ENCODE measurements at places on chromosomes 1 and 21.
A peak's percentile ranks its signal among the peaks of the same experiment; 100 is the strongest.

GRCh38 chr1:212982430-212983152 lies 32.2 kb downstream of the VASH2 start:
- DNase-seq = peak; percentile 74

DNA sequence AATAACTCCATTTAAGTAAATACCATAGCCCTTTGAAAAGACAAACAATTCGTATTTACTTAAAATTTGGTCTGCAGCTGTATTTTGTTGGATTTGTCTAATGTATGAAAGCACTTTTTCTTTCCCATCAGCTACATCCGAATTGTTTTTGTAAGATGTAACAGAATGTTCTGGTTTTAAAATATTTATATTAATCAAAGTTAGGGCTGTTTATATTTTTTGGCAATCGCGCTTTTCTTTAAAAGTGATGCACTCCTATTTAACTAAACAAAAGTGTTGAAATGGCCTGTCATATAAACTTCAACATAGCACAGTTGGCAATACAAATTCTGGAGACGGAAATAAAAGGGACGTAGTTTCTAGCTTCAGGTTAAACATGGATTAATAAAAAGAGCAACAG lies 216.3 kb upstream of the ADGRL2 start:
- no peak for DNase-seq

DNA sequence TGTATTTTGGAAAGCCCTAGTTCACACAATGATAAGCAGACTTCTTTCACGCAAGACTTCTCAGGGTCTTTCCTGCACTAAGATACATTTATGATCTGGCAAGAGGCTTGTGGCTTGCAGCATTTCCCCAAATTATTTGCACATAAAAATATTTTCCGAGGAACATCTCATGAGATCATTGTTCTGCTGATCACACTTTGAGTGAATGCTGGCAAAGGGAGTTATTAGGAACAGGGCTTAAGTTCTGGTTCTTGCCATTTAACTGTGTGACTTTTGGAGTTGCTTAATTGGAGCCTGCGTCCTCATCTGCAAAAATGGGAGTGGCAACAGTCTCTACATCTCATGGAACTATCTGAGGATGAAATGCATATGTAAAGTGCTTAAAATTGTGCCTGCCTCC lies 50.2 kb downstream of the GADD45A start:
- no peak for DNase-seq

DNA sequence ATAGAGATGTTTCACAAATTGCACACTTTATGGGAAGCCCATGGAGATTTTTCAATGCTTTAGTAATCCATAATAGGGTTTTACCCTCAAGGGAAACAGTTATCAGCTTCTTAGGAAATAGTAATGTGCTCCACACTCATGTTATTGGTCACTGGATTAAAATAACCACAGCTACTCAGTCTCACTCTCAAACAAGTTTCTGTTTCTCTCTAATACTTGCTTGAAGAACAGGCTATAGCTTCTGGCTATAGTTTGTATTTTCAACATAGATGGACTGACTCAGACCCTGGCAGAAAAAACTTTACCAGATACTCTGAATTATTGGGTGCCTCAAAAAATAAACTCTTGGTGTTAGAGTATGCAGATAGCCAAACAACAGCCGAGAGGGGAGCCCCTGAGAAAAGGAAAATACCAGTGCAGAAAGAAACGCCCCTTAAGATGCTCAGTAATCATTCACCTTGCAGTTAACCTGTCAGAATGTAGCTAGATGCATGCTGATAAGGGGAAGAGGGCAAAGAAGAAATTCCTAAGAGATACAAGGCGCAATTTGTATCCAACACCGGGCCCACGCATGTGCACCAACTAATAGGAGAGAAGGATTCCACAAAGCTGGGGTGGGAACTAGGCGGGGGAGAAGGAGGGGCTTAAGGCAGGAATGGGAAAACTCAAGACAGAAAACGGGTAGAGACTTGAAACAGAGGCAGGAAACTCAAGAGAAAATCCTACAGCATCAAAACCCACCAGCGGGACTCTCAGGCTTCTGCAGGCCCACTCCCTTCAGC lies 30.4 kb upstream of the PDE4B start:
- no peak for DNase-seq

DNA sequence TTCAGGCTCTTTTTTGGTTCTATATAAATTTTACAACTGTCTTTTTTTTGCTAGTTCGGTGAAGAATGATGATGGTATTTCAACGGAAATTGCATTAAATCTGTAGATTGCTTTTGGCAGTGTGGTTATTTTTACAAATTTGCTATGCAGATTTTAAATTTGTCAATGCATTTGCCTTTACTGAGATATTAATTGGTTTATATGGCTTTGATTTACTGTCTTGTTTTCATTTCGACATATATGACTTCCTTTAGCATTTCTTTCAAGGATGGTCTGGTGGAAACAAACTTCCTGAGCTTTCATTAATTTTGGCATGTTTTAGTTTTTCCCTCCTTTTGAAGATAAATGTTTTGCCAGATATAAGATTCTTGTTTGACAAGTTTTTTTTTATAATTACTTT lies 1522.5 kb upstream of the PRMT6 start:
- no peak for DNase-seq

DNA sequence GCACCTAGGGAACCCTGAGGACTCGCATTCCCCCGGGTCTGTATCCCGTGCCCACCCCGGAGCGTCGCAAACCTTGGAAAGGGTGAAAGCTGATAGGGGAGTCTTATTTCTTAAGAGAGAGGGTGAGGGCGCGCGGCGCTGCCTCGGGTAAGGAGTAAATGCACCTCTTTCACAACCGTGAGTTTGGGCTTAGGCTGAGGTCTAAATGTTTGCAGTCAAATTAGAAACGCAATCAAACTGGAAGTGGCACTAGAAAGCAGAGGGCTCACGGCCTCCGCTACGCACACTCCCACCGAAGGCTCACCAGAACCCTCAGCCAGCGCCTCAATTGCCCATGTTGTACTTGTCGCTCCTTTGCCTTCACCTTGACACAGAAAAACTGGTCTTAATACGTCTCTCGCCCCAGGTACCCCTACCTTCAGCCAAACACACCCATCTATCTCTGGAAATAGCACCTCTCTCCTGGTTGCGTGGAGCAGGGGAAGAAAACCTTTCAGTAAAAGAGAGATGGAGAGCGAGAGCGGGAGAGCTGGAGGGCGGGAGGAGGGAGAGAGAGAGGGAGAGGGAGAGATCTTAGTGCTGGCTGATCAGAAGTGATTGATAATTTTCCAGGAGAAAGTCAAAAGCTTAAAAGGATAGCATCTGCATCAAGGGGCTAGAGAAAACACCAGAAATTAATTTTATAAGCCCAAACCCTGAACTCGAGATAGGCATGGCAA lies 1.7 kb upstream of the HLX start:
- DNase-seq = no peak

- no peak for DNase-seq
Measured at GRCh38 chr1:205071801-205072200, 12.5 kb downstream of the TMEM81 start.
